ENCODE measurements at places on chromosomes 11 and 22.

DNA sequence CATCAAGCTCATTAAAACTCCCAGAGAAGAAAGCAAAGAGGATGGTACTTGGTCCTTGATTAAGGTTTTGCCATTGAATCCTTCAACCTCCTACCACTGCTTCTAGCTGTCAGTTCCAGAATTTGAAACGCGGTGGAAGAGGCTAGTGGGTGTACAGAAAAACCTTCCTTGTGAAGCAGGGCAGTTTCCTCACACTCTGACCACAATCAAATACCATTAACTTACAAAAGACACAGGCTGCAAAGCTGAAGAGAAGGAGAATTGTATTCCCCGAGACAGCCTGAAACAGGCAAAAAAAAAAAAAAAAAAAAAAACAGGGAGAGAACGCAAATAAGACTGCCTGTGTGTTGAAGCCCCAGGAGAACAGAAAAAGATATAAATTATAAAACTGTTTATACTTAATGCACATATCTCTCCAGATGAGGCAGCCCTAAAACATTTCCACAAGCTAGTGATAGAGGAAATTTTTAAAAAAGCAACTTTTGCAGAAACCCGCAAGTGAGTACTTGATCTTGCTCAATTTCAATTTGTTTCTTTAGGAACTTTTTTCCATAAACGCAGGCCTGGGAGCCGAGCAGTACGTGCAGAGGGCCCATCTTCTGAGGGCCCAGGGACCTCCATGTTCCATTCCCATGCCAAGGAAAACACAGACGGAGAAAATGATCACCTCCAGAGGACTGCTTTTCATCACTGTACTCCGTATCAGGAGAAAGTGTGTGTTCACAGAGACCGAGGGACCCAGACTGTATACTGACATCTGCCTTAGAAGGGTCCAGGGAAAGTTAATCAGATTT, 218.7 kb upstream of the BLID start:
- no peak for DNase-seq

GRCh38 chr11:47791774-47792430, 24.8 kb upstream of the FNBP4 start:
- no peak for DNase-seq

- DNase-seq: no peak
Measured at GRCh38 chr11:69834251-69834650, 15.0 kb upstream of the FGF3 start.

DNA sequence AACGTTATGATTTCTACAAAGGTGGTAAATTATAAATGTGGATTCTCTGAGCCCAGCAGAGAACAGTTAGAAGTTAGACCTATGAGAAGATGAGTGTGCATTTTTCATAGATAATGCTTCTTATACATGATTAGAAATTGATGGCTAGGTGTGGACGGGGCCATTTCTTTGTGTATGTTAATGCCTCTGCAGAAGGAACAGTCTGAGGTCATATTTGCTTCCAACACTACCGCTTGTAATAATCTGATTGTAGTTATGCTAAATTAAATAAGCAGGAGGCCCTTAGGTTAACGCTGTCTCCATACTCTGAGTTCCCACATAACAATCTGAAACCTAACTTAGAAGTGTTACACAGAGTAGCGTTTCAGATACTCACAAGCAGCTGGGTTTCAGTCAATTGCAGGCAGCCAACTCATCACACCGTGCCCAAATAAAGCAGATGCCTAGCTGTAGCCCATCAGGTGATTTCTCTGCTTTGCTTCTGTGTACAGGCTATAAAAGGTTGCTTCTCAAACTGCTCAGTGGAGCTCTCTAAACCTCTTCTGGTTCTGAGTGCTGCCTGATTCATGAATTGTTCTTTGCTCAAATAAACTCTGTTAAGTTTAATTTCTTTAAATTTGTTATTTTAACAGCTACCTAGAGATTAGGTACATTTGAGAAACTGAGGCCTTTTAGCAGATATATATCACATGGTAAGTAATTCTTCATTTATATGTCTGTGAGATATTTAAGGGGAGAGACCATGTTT, 638.8 kb upstream of the CCDC90B start:
- DNase-seq: no peak

- DNase-seq: no peak
Measured at GRCh38 chr11:36026315-36026968, 82.6 kb downstream of the LDLRAD3 start.

DNA sequence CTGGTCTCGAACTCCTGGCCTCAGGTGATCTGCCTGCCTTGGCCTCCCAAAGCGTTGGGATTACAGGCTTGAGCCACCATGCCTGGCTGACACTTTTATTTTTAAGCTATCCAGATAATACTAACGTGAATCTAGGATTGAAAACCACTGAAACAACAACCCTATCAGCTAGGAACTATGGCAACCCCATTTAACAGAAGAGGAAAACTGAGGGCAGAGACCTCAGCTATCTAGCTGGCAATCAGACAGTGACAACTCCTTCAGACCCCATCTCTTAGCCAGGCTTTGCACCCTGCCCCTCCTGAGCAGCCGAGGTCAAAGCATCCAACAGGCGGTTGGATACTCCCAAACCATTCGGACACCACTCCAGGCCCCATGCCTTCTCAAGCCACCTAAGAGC, 14.1 kb downstream of the ABTB2 start:
- no peak for DNase-seq

- peak; percentile 54 for DNase-seq
Measured at GRCh38 chr22:43923631-43924464, at the start of gene PNPLA3. Gene PNPLA3 (plus strand): TSS chr22:43923805. CDS start chr22:43923912, 107 bp downstream.

- no peak for DNase-seq
Measured at GRCh38 chr11:78399136-78399535, 18.5 kb downstream of the GAB2 start.

DNA sequence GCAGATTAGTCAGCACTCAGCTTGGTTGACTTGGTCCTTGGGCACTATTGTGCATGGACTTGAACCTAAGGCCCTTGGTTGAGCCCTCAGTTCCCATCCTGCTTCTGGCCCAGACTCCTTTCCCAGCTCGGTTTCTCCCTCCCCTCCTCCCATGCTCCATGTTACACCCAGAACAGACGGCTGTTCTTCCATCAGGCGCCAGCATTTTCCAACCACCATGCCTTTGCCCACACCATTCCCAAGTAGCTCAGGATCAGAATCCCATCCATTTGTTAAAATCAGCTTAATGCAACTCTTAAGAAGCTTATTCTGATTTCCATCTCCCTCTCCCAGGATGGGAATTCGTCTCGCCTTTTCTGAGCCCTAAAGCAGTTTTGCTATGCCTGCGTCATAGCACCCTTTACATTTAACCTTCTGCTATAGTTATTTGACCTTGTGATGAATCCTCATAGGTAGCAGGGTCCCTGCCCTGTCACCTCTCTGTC, 110.7 kb downstream of the MICAL2 start:
- no peak for DNase-seq

DNA sequence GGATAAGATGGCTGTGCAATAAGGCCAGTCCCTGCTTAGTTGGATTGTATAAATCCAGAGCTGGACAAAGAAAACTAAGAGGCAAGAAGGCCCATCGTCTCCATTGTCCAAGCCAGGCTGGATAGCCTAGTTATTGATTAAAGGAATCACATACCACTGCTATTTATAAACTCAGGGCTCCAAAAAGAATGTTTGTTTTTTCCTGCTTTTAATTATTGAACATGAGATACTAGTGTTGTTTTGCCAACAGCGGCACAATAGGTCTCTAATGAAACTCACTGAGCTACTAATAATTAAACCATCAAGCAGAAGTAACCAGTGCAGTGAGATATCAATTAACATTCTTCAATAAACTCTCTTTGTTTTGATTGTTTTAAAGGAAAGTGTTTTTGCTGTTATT, 259.7 kb downstream of the INSC start:
- DNase-seq: no peak

GRCh38 chr22:20457506-20458240, 20.0 kb upstream of the SCARF2 start:
- no peak for DNase-seq

GRCh38 chr11:76280151-76280881, 74.0 kb upstream of the WNT11 start:
- DNase-seq: no peak

- no peak for DNase-seq
Measured at GRCh38 chr11:62994775-62995174, 10.0 kb upstream of the SLC22A6 start.

DNA sequence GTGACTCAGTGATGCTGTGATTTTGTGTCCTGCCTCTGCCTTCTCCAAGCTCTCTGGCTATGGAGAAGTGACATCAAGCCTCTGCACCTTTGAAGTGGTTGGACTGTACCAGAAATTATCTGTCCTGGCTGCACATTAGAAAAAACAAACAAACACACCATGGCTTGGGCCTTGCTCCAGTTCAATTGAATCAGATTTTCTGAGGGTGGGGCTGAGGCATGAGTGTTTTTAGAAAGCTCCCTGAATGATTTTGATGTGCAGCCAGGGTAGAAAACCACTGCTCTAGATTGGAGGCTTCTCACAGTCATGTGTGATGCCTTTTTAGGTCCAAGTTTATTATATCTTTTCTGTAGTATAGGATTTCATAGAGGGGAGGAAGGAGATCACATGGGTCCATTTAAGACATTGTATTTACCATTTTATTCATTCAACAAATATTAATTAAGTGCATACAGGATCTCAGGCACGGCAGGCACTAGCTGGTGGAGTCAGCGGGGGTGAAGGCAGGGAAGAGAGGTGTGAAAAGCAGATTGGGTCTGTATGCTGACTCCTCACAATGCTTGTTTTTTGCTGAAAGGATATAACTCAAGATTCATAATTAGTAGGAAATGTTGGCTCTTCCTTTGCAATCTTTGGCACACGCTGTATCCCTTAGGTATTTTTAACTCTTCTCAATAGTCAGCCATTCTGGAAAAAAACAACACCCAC, 7.1 kb upstream of the VSTM5 start:
- no peak for DNase-seq

DNA sequence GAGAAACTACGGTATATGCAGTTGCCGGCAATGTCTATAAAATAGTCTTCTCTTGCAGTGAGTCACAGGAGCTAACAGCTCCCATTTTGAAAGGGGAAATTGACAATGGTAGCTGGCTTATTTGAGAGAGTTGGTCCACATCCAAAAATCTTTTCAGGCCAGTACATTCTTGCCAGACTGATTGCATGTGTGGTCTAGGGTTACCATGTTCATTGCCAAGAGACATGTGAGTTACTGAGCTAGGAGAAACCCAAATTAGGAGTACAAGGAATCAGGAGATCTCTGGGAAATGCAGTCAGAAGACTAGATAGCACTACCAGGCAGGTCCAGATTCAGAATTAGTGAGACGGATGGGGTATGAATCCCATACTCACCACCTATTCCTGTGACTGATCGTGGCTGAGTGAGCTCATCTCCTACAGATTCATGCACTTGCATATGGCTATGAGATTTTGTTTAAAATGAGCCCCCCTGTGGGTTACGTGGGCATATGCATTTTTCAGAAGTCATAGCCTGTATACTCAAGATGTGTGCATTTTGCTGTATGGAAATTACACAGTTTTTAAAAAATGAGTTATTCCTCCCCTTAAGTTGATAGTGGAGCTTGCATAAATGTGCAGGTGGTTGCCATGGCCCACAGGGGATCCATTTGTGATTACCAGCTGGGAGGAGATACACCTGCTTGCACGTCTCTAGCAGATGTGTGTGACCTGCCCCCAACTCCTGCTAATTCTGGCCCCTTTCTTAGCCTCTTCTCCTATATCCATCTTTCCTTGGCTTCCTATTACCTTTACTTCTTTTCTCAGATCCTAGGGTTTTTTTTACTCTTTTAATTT, 102.7 kb downstream of the COMMD9 start:
- DNase-seq: no peak

- no peak for DNase-seq
Measured at GRCh38 chr11:9528573-9529333, 44.7 kb upstream of the WEE1 start.

DNA sequence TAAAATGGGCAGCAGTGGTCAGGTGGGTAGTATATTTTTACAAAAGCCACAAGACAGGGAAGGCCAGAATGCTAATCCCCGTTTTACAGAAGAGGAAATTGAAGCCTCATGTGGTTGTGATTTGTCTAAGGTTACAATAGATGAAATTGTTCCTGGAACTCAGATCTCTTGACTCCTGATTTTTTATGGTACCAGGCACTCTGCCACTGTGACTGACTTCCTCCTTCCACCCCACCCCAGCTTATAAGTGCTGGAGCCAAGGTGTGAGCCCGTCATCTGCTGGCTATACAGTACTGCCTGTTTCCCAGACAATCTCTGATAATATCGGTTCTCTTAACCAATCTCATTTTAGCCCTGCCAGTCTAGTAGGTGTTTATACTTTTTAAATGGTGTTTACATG, 1.9 kb downstream of the SLC5A1 start:
- no peak for DNase-seq

DNA sequence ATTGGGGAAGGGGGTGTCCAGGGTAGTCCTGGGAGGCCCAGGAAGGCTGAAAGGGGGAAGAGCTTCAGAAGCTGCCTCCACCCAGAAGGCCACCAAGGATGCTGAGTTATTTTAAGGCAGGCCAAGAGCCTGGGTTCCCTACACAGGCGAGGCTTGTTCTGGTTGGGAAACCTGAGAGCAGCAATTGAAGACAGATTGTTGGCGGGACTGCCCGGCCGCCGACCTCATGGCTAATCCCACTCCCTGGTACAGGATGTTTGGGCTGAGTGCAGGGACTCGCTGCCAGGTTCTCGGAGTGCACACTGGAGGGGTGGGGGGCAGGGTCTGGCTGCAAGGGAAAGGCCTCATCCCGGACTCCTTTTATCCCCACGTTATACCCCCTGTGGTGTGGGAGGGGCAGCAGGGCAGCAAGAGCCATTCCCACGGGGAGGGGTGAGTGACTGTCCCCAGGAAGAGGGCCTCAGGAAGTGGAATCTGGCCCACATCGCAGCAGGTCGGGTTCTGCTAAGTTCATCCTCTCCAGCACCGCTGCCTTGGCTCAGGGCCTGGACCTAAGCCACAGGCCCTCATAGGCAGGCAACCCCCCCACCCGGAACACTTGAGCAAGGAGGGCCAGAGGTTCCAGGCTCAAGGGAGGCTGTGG, 43.6 kb upstream of the PRR5 start:
- no peak for DNase-seq

- DNase-seq: no peak
Measured at GRCh38 chr22:17120711-17121232, 388 bp downstream of the TMEM121B start.

GRCh38 chr11:20639688-20640087, 29.7 kb upstream of the NELL1 start:
- no peak for DNase-seq

DNA sequence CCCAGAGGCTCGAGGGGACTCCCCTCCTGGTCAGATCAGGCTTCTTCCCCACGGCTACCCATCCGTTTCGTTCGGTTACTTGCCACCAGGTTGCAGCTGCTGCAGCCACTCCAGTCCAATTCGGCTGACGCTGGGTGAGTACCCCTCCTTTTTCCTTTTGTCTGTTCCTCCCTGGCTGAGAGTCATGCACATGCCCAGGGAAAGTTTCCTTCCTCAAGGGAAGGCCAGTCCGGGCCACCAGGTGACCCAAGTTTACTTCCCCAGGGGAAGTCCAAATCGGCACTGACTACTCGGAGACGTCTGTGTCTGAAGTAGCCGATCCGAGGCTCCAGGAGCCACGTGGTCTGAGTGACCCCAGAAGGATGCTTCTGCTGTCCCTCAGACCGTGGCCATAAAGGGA, 13.2 kb upstream of the OR56A3 start:
- no peak for DNase-seq

GRCh38 chr22:34427436-34427835, 507.2 kb upstream of the LARGE1 start:
- DNase-seq: no peak

GRCh38 chr11:45300715-45301114, 14.6 kb upstream of the SYT13 start:
- no peak for DNase-seq
